Activated CD8-positive, alpha-beta memory T cell treated with anti-CD3 and anti-CD28 coated beads for 1 hour (primary cell): ENCODE measurements at places on chromosomes 5 and 9.

- no peak for DNase-seq
These were observed 235.3 kb downstream of the CETN3 start for GRCh38 chr5:90174236-90174635.

DNA sequence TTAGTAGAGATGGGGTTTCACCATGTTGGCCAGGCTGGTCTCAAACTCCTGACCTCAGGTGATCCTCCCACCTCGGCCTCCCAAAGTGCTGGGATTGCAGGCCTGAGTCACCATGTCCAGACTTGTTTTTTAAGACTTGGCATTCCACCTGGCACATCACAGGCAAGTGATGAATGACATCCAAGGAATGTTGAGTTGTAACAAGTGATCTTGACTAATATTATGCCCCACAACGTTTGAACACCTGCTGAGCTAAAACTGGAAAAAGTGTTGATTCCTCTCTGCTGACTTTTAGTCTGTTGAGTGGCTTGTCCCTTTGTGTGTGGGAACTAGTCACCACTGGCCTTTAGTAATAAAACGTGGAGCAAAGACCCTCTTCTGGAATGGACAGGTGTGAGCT, 54.6 kb downstream of the SUB1 start:
- no peak for DNase-seq

GRCh38 chr5:23269981-23270380, 237.4 kb upstream of the PRDM9 start:
- no peak for DNase-seq

- no peak for DNase-seq
These were observed 106.7 kb downstream of the SMIM15 start for GRCh38 chr5:61055434-61056006.

DNA sequence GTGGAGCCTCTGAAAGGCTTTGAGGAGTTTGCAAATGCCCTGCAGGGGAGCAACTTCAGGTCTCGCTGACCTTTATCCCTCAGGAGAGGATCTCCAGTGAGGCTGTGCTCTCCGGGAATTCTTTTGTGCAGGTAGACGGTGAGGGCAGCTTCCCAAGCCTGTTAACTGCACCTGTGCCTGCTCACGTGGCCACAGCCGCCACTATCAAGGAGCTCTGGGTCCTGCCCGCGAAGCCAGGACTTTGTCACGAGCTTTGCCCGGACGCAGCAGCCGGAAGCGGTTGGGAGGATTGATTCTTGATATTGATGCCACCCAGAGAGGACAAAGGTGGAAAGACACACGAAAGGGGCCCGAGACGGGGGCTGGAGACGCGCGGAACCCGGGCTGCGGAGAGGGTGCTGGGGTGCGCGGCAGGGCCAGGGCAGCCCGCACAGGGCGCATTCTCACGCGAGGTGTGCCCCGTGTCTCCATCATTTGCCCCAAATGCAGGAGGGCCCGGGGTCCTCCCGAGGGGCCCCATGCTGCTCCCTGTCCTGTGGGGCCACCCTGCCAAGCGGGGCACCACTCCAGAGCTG, 18.2 kb downstream of the SLC9A3 start:
- DNase-seq = no peak

GRCh38 chr5:113909782-113910181, 396.3 kb downstream of the YTHDC2 start:
- DNase-seq = no peak

DNA sequence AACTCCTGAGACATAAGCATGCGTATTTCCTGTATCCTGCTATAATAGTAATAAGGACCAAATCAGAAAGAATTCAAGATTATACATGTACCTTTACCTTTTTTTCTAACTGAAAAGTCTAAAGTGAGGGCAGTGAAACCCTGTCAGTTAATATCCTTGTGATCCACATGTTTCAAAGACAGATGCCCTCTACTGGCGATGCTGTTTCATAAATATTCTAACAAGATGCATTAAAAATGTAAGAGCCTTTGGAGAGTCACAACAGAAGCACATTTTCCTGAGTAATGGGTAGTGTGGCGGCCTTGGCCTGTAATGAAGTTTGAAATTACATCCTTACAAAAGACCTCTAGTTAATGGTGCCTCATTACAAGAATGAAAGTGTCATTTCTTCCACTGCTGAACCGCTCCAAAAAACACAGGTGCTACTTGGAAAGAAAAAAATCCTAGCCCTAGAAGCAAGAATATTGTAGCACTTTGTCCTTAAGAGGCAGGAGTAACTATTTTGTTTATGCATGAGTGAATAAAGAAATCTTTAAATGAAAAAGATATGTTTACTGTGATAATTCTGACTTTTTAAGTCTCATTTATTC, 232.6 kb downstream of the EPB41L4A start:
- DNase-seq = no peak

DNA sequence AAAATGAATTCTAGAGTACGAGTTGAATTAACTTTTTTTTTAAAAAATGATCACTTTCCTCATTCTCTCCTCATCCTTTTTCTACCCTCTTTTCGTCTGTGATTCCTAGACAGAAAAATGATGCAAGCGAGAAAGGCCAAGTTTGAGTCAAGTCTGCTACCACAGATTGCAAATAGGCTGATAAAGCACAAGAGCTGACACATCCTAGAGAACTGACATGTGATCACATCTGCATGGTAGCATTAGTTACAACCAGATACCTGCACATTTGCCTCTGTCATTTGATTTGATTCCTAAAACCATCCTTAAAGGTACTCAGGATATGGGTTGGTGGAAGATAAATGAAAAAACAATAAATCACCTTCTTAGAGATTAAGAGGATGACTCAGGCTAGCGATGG, 225.4 kb upstream of the PPP1R2B start:
- DNase-seq = no peak

- DNase-seq = no peak
These were observed 193.3 kb downstream of the DIRAS2 start for GRCh38 chr9:90449213-90449925.

DNA sequence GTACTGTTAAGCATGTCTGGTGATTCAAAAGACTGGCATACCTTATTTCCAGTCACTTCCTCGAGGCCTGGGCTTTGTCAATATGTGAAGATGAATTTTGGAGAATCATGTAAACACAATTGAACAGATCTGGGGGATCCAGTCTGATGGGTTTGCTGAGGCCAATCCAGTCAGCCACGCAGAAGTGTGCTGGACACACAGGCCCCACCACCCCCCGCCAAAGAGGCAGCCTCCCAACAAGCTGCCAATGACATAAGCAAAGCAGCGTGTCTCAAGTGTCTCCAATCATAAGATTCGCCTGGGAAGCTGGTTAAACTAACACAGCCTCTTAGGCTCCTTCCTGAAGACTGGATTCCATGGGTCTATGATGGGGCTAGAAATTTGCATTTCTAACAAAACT, 192.9 kb upstream of the KLF9 start:
- DNase-seq = no peak
